Thoracic aorta (tissue), 2 donors: ENCODE measurements at places on chromosomes 12 and 14.

DNA sequence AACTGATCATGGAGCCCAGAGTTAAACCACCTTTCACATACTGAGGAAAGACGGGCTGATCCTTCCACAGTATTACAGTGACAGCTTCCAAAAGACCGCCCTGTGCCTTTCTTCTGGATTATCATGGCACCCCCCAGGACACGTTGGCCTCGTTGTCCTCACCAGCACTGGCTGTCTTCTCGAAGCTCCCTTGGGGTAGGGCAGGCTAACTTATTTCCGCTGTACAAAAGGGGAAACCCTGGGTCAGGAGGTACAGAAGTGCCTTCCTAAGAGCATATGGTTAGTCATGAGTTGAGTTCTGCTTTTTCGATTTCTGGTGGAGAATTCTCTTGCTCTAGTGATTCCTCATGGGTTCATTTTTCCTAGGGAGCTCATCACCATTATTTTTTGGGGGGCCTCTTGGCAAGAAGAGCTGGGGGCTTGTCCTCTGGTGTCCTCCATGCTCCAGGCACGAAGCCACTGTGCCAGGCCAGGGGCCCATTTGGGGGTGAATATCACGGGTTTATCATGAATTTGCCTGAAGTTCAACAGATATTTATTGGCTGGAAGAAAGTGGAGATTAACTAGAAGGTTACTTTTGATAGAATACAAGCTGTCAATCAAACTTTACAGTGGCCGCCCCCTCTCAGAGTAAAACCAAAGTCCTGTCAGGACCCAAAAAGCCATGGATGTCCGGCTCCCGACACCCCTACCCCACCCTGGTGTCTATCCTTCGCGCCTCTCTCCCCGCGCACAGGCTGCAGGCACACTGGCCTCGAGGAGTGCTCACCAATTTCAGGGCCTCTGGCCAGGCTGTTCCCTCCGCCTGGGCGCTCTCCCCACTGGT lies 8.8 kb upstream of the TRAF3 start:
- no peaks in the 10 kb centered on the region for H3K36me3 ChIP-seq
- no peak overlapping the region for H3K27ac ChIP-seq
- H3K4me3 ChIP-seq, result no peak overlapping the region
- no peaks in the 10 kb centered on the region for H3K27me3 ChIP-seq
- no peak for DNase-seq
- no peaks in the 10 kb centered on the region for H3K4me1 ChIP-seq

DNA sequence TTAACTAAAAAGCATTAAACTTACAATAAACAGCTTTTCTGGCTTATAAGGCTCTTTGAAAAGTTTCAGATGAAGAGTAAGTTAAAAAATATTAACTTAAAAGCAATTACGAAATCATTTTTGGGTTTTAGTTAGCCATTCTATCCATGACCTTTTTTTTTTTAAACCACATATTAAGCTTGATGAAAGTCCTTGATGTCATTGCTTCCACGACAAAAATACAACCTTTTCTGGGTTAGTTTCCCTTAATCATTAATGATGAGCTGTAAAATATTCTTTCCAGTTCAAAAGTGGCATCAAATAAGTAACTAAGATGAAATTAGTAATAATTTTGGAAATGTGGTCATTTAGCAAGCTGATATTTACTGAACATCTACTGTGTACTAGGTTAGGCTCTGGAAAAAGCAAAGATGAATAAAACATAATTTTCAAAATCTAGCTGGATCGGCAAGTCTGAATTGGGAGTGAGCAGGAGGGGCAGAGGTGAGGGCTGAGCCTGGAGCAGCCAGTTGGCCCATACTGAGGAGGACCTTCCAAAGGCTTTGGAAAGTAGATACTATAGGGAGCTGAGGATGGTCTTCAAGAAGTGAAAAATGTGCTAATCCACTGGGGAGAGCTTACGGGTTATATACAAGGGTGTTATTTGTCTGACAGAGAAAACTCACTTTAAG lies 345.2 kb downstream of the ZFP36L1 start:
- no peaks in the 10 kb centered on the region for H3K36me3 ChIP-seq
- no peak overlapping the region for H3K4me3 ChIP-seq
- H3K4me1 ChIP-seq, result peaks cover 16% of the 10 kb centered on the region
- H3K27ac ChIP-seq, result no peak overlapping the region
- no peaks in the 10 kb centered on the region for H3K27me3 ChIP-seq

- no peak overlapping the region for H3K27ac ChIP-seq
- no peaks in the 10 kb centered on the region for H3K36me3 ChIP-seq
- H3K4me3 ChIP-seq, result no peak overlapping the region
Measured at GRCh38 chr14:28254768-28255167, 511.8 kb upstream of the FOXG1 start.

DNA sequence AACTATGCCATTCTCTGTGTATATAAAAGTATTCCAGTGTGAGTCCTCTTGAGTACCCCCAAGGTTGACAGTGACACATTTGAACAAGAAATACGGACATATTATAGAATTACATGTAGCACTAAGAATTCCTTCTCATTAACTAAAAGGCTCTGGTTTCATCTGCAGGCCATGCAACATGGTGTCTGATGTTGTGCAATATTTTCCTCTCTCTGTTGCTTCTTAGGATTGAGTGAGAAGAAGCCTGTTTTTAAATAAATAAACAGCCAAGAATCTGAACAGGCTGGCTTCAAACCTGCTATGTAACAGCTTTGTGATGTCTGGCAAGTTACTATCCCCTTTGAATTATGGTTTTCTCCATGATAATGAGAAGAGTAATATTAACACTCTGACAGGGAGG lies 22.2 kb upstream of the CCER1 start:
- H3K4me3 ChIP-seq, result no peak overlapping the region
- H3K27me3 ChIP-seq, result no peaks in the 10 kb centered on the region
- no peaks in the 10 kb centered on the region for H3K36me3 ChIP-seq

GRCh38 chr14:25396128-25396527 lies 346.2 kb upstream of the STXBP6 start:
- no peaks in the 10 kb centered on the region for H3K4me1 ChIP-seq
- no peaks in the 10 kb centered on the region for H3K27me3 ChIP-seq
- no peak for DNase-seq
- no peak overlapping the region for H3K4me3 ChIP-seq
- no peaks in the 10 kb centered on the region for H3K36me3 ChIP-seq

- DNase-seq, result no peak
- no peaks in the 10 kb centered on the region for H3K27me3 ChIP-seq
- no peaks in the 10 kb centered on the region for H3K36me3 ChIP-seq
- H3K4me1 ChIP-seq, result no peaks in the 10 kb centered on the region
- no peak overlapping the region for H3K4me3 ChIP-seq
- H3K27ac ChIP-seq, result no peak overlapping the region
Measured at GRCh38 chr14:70771781-70772212, 37.5 kb downstream of the MAP3K9 start.

DNA sequence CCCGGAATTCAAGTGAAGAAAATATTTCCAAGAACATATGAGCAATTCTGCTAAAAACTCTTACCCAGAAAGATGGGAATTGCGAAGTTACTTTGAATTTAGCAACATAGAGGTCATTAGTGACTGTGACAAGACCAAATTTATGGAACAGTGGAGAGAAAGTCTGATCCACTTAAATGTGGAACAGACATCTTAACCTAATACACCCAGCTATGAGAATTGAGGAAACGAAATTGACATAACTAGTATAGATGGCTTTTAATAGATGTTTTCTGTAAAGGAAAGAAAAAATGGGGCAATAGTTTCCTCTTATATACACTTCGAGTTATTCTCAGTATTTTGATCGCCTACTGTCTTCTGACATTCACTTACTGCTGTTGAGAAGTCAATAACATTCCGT lies 4.6 kb downstream of the OVCH1 start:
- no peak overlapping the region for H3K27ac ChIP-seq
- no peak for DNase-seq
- no peaks in the 10 kb centered on the region for H3K4me1 ChIP-seq
- H3K4me3 ChIP-seq, result no peak overlapping the region
- no peaks in the 10 kb centered on the region for H3K36me3 ChIP-seq
- no peaks in the 10 kb centered on the region for H3K27me3 ChIP-seq

- peaks cover 15% of the 10 kb centered on the region for H3K36me3 ChIP-seq
- no peaks in the 10 kb centered on the region for H3K27me3 ChIP-seq
- H3K27ac ChIP-seq, result peak overlapping the region; percentile 98
- H3K4me3 ChIP-seq, result peak overlapping the region; percentile 67
- peaks cover 16% of the 10 kb centered on the region for H3K4me1 ChIP-seq
Measured at GRCh38 chr14:58296726-58297125, 1.6 kb upstream of the ARID4A start.

DNA sequence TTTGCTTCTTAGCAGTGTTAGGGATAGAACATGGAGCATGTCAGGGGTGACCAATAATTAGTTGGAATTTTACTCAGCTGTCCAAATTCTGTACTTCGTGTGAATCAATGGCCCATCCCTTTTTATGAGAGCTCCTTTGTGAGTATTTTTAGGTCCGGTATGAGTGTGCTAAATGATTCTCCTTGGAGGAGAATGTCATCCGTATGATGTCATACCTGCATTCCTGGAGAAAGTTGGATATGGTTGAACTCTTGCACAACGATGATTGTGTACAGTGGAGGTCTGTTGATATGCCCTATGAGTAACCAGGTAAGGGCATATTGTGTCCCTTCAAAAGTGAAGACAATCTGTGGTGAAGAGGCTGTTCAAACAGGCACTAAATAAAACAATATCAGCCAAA lies 400.8 kb downstream of the GXYLT1 start:
- DNase-seq, result no peak
- H3K27me3 ChIP-seq, result no peaks in the 10 kb centered on the region
- no peaks in the 10 kb centered on the region for H3K36me3 ChIP-seq
- H3K27ac ChIP-seq, result no peak overlapping the region

DNA sequence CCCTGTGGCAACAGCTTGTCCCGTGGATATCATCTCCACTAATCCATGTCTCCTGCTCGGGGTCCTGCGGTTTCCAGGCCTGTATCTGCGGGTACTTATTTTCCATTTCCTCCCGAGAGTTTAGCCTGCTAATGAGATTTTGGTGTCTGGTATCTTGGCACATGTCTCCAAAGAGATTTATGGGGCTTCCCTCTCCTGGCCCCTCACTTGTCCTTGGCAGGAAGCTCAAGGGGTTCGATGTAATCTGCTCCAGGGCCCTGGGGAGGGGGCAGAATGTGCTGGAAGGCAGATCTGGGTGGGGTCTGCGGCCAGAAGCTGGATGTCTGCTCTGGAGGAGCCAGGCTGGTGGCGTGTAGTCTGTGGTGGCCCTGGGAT lies 85.7 kb downstream of the KIF26A start:
- H3K27me3 ChIP-seq, result no peaks in the 10 kb centered on the region
- DNase-seq, result no peak
- no peaks in the 10 kb centered on the region for H3K4me1 ChIP-seq
- H3K27ac ChIP-seq, result no peak overlapping the region
- no peak overlapping the region for H3K4me3 ChIP-seq

DNA sequence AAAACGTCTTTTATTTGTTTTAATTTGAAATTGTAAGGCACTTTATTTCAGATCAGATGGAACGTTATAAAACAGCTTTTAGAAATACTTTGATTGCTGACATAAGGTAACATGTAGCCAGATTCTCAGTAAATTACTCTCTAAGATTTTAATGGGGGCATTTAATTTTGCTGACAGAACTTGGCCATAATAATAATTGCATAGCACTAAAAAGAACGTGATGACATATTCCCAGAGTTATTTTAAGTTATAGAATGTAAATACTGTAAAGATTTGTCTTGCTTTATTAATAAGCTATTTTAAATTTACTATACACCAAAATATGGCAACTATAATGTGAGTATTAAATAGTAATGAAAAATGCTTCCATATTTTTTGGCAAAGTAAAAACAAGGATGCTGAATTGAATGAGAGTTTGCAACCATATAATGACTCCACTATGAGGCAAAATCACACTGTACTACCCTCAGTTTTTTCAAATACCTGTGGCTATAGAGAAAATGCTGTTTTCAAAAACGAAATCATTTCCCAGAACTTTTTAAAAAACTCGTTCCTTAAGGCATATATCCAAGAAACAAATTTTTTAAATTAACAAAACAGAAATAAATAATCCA lies 876 bp downstream of the LUM start:
- H3K27ac ChIP-seq, result no peak overlapping the region
- H3K4me3 ChIP-seq, result no peak overlapping the region
- no peaks in the 10 kb centered on the region for H3K36me3 ChIP-seq
- no peaks in the 10 kb centered on the region for H3K4me1 ChIP-seq

GRCh38 chr12:67107751-67108269 lies 161.3 kb upstream of the CAND1 start:
- H3K4me1 ChIP-seq, result no peaks in the 10 kb centered on the region
- no peaks in the 10 kb centered on the region for H3K36me3 ChIP-seq
- no peak overlapping the region for H3K4me3 ChIP-seq
- no peak overlapping the region for H3K27ac ChIP-seq
- H3K27me3 ChIP-seq, result no peaks in the 10 kb centered on the region
- no peak for DNase-seq

DNA sequence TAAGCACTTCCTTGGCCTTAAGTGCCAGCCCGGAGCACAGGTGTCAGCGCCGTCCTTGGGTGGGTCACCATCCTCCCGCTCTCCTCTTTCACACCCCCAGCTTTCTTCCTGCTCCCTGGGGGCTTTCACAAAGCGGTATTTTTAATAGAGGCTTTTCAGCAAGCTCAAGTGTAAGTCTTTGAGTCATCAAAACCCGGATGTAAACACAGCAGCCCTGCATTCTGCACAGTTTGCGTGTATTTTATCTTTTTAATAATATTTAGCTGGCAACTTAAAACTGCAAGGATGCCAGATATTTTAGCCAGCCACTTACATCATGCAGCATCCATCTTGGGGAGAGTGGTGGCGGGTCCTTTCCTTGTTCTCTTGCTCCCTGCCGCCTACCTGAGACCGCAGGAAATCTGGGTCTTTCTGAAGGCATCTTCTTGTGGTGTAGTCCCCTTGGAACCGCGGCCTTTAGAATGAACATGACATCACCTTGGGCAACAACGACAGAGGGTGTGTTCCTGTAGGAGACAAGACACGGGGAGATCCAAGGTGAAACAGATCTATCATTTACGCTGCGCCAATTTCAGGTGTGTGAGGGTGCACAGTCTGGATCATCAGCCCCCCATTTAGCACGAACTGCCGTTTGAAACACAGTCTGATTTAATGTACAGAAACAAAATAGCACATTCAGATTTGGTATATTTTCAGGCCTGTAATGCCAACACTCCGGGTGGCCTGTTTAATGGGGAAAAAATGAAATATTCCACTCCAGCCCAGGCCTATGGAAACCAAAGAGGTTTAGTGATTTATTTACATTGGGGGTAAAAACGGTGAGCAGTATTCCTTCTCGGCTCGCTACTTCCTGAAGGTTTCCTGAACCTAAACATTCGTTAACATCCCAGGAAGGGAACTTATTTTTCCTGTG lies 12.5 kb upstream of the IRF2BPL start:
- peak overlapping the region; percentile 88 for H3K27ac ChIP-seq
- no peaks in the 10 kb centered on the region for H3K27me3 ChIP-seq
- no peak for DNase-seq
- H3K36me3 ChIP-seq, result no peaks in the 10 kb centered on the region

- no peaks in the 10 kb centered on the region for H3K27me3 ChIP-seq
- no peak overlapping the region for H3K27ac ChIP-seq
- no peaks in the 10 kb centered on the region for H3K4me1 ChIP-seq
- no peak overlapping the region for H3K4me3 ChIP-seq
Measured at GRCh38 chr12:20716037-20716436, 20.9 kb downstream of the SLCO1C1 start.
